Stimulated activated CD8-positive, alpha-beta memory T cell treated with anti-CD3 and anti-CD28 coated beads, Interleukin-7, amount 100 ng/mL, for 4 hours (primary cell): ENCODE measurements at places on chromosomes 6 and 20.

- no peak for DNase-seq
These were observed 62.2 kb downstream of the FILIP1 start for GRCh38 chr6:75431379-75431778.

- no peak for DNase-seq
These were observed 133.7 kb downstream of the PXDC1 start for GRCh38 chr6:3617681-3618311.

- no peak for DNase-seq
These were observed 43.8 kb upstream of the HIVEP1 start for GRCh38 chr6:11968241-11968806.

GRCh38 chr6:27168108-27168507, 79.4 kb upstream of the PRSS16 start:
- DNase-seq = no peak

GRCh38 chr6:142384519-142385254, 82.9 kb downstream of the ADGRG6 start:
- no peak for DNase-seq

GRCh38 chr6:130696806-130697205, 130.4 kb upstream of the SMLR1 start:
- DNase-seq = no peak

- peak; percentile 64 for DNase-seq
These were observed 34.2 kb upstream of the MDGA1 start for GRCh38 chr6:37731888-37732287.

GRCh38 chr20:461254-462198, 807 bp downstream of the TBC1D20 start:
- peak; percentile 51 for DNase-seq

DNA sequence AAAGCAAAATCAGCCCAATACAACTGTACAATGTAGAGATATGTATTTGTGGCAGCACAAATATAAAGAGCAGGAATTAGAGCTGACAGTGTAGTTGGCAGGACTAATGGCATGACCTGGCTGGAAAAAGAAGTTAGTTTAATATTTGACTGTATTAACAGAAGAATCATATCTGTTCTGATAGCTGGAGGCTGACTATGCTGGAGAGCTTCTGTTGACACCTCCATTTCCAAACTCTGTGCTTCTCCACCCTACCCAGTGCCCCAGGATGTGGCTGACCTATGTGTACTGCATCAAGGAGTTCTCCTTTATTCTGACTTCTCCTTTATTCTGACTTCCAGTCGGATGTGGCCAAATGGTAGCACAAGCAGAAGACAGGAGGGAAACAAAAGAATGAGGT, 299.3 kb downstream of the PKHD1 start:
- DNase-seq = no peak

GRCh38 chr20:17959257-17959627, 9.4 kb downstream of the SNX5 start:
- no peak for DNase-seq

DNA sequence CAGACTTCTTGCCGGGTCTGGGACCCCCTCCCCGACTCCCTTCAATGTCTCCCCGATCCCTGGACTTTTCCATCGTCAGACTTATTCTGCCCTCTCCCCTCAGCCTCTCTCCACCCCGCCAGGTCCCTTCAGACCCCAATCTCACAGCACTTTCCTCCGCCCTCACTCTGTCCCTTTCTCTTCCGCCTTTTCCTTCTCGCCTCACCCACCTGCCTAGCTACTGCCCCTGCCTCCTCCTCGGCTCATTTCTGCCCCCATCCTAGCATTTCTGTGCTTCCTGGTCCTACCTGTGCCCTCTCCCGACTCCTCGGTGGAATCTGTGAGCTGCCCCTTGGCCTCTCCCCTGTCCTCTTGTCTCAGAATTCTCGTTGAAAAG, 616 bp downstream of the CHMP4B start:
- DNase-seq = no peak

DNA sequence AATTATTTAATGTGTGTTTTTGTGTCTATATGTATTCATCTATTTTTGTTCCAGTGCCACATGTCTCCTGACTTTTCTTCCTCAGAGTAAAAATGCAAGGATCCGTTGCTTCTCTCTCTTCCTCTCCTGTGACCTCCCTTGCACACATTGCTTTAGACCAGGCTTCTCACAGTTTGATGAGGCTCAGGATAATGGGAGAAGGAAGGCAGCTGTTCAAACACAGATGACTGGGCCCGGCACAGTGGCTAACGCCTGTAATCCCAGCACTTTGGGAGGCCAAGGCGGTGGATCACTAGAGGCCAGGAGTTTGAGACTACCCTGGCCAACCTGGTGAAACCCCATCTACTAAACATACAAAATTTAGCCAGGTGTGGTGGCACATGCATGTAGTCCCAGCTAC, 241.9 kb downstream of the SAMD5 start:
- DNase-seq = no peak

DNA sequence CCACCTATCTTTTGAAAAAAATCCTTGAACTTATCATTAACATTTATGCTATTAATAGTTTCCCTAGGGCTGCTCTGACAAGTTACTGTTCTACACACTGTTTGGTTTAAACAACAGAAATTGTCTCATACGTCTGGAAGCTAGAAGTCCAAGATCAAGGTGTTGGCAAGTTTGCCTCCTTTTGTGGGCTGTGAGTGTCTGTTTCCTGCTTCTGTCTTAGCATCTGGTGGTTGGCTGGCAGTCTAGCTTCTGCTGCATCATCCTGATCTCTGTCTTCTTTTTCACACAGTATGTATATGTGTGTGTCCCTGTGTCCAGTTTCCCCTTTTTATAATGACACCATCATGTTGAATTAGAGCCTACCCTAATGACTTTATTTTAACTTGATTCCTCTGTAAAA, 154.8 kb downstream of the RPS12 start:
- no peak for DNase-seq

- no peak for DNase-seq
These were observed 33.0 kb downstream of the SYNJ2 start for GRCh38 chr6:158014505-158015187.

- DNase-seq = no peak
These were observed 16.1 kb downstream of the NCOA7 start for GRCh38 chr6:125806813-125807212.

- DNase-seq = no peak
These were observed 114.4 kb downstream of the SULF2 start for GRCh38 chr20:47670913-47671312.

- DNase-seq = no peak
These were observed 27.7 kb downstream of the BFSP1 start for GRCh38 chr20:17503301-17504065.

DNA sequence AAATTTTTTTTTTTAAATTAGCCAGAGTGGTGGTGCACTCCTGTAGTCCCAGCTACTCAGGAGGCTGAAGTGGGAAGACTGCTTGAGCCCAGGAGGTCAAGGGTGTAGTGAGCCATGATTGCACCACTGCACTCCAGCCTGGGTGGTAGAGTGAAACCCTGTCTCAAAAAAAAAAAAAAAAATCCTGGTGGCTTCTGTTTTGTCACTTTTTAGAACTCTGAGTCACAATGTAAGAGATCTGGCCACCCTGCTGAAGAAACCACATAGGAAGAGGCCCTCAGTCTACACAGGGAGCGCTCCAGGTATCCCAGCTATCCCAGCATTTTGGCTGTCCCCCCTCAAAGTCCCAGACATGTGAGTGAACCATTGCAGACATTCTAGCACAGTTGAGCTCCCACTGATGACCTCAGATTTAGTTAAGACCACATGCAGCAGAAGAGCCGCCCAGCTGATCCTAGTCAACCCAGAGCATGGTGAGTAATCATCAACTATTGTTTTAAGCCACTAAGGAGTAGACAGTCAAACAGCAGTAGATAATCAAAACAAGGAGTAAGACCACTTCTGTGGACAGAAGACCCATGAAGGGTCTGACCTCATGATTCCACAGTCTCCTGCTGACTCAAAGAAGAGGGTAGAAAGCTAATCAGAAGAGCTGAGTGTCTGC, 12.7 kb upstream of the ARFGEF2 start:
- no peak for DNase-seq

- no peak for DNase-seq
These were observed 865.3 kb upstream of the GJE1 start for GRCh38 chr6:141267420-141267819.

- DNase-seq = no peak
These were observed 126.5 kb upstream of the AFDN start for GRCh38 chr6:167700199-167700598.

- no peak for DNase-seq
These were observed 39.3 kb upstream of the OSTM1 start for GRCh38 chr6:108113557-108114519.

DNA sequence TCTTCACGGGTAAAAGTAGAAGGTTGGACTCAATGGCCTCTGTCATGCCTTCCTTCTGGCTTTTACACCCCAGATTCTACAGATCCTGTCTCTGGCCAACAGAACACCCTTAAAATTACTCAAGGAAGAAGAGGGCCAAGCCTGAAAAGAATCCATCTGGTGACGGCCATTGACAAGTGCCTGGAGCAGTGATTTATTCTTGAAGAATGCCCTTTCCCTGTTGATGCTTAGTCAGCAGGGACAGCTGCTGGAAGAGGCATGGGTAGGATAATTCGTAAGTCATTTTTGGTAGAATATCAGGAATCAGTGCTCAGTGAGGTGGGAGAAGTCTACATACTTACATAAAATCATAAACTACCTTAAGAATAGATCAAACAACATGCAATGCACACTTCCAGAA, 397.9 kb downstream of the SAMD5 start:
- no peak for DNase-seq

DNA sequence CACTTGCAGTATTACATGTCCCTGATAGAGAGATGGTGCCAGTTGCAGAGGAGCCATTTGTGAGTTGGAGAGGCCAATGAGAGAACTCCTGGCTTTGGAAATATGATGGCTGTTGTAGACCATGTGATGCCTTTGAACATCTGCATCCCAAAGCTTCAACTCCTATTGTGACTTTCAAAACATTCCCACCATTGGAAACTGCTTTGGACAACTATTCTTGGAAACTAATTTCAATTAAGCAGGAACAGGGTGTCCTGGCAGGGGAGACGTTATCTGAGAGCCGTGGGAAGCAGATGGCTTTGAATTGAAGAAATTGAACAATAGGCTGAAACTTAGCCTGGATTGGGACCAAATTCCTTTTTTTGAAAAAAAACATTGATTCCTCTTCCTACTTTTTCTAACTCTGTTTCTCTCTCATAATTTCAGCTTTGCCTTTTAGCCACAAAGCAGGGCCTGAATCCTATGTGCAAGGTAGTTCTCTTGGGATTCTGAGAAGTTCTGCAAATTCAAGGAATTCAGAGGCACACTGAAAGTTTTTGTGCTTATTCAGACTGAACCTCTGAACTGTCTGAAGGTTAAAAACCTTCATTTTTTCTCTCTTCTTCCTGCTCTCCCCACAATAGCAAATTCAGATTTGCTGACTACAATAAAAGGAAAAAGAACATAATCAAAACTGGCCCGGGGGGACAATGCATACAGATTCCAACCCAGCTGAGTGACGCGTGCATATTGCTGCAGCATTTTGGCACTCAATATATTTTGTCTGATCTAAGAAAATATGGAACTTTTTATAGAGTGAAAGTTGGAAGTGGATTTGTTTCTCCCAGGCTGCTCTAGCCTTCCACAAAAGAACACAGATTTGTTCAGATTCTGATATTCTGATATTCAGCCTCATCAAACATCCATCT, 720.4 kb upstream of the CHD6 start:
- no peak for DNase-seq

DNA sequence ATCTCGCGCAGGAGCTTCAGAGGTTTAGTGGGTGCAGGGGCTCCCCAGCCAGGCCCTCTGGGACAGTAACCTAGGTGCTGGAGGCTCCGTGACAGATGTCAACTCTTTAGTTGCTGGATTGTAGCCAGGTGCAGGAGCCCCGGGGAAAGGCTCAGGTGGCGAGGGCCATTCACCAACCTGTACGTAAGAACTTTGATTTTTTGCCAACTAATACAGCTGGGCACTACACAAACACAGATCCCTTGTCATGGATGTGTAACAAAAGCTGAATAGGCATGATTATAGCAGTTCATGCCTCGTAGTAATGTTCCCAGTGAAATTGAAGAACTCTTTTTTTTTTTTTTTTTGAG, 82.6 kb downstream of the CDC5L start:
- DNase-seq = no peak

GRCh38 chr20:16517946-16518783, 55.1 kb downstream of the KIF16B start:
- DNase-seq = no peak

DNA sequence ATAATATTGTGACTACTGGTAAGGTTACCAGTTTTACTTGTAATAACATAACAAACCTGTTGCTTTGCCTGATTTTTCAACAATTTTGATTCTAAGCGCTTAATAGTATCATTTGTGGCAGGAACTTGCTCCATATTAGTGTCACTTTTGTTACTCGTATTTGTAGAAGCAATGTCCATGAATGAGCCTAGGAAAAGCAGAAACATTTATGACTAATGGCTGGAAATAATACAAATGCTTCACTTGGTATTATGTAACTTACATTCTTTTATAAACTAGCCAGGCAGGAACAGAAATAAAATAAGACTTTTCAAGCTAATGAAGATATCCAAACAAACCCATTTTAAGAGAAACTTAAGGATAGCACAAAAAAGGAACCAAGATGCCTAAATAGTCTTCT, 38.9 kb downstream of the MAP3K7 start:
- no peak for DNase-seq

GRCh38 chr20:62528983-62529891, 53.4 kb upstream of the GATA5 start:
- no peak for DNase-seq

DNA sequence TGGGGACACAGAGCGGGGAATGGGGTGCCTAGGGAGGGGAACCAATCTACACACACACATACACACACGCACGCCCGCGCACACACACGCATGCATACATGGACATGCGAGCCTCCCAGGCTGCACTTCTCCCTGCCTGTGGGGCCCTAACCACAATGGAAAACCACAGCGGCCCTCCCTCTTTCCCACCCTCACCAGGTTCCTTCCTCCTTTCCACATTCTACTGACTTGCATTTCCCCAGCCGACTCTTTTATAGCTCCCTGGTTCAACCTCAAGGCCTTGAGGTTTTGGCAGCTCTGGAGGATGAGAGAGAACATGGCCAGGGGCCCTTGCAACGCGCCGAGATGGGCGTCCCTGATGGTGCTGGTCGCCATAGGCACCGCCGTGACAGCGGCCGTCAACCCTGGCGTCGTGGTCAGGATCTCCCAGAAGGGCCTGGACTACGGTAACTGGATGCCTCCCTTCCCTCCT, at the start of gene BPI:
Gene BPI (plus strand): TSS at position 249 of the 472 bp plus-strand sequence. CDS start 68 bp downstream, at position 317.
- no peak for DNase-seq

DNA sequence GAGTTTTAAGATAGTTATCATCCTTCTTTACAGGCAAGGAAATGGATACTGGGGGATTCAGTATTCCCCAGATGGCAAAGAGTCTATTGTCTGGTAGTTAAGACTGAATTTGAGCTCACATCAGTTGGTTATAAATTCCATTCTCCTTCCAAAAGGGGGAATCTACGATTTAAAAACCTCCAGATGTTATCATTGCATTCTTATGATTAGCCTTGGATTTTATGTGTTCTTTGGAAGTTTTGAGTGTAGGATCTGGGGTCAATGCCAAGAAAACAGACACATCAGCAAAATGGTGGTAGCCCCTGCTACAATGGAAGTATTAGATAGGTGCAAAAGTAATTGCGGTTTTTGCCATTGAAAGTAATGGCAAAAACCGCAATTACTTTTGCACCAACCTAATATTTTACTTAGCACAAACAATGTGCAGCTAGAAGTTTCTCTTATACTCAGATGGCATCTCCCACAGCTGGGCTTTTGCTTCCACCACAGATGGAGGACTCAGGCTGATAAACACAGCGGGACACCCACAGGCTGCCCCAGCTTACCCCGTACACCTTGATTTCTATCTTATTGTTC, 168.2 kb upstream of the RIN2 start:
- DNase-seq = no peak
